ENCODE measurements at places on chromosomes 2 and 18.

DNA sequence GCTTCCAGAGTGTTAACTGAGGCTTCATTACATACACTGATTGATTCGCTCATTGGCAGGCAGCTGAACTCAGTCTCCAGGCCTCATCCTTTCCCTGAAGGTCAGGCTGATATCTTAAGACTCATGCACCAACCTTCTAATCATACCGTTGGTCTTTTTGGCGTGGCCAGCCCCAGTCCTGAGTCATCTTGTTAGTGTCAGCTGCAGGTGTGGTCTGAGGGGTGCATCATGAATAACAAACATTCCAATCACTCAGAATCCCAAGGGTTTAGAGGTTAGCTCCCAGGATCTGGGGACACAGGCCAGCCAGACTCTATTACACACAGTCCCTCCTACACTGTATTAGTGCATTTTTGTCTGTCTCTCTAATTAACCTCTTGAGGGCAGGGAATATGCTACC lies 271.5 kb downstream of the HRH4 start:
- DNase-seq = no peak

GRCh38 chr2:161204846-161205245 lies 44.6 kb downstream of the TANK start:
- DNase-seq = no peak

DNA sequence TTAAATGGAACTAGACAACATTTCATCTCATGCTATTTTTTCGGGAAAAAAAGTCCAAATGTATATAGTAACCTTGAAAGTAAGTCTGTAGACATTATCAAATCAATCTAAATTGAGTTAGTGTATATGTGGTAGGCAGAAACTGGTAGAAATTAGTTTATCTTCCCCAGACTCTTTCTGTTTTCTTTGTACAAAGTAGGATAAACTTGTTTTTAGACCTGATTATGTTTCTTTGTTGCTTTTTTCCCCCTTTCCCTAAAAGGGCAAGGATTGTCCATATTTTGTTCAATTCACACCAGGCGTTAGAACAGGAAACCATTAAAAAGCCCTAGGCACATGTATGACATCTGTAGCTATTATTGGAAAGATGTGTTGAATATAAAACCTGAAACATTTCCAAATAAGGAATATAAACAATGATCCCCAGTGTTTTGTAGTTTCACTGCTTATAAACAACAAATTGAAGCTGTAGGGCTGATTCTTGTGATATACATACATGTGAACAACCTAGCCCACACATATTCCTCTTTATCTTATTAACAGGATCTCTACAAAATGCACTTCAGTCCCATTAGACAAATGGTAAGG lies 528.3 kb downstream of the PARD3B start:
- no peak for DNase-seq

DNA sequence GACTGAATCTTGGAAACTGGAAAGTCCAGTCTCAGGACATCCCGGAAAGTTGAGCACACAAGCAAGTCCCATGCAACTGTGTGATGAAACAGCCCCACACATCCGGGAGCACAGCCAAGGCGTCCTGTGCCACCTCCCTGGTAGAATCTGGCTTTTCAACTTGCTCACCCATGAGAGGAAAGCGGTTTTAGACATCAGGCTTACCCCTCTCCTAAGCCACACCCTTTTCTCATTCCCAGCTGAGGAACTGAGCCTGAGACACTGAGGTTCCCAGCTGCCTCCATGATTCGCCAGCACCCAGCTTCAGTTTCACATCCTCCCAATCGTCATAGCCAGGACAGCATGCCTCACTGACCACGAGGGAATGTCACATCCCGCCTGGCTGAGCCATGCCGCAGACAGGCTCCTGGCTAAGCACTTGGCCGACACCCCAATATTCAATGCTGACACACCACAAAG lies 60.3 kb downstream of the STEAP3 start:
- no peak for DNase-seq

GRCh38 chr2:32711219-32711618 lies 83.4 kb downstream of the TTC27 start:
- no peak for DNase-seq

- DNase-seq = no peak
Measured at GRCh38 chr2:241300000-241300399, 15.5 kb downstream of the HDLBP start.

Measured in activated naive CD8-positive, alpha-beta T cell treated with anti-CD3 and anti-CD28 coated beads, Interleukin-2, amount 50 U/mL, for 16 hours (primary cell).